Heart left ventricle (tissue), 16 donors: ENCODE measurements at places on chromosomes 7 and 10.
A peak's percentile ranks its signal among the peaks of the same experiment; 100 is the strongest.

GRCh38 chr7:8236780-8237407, 25.1 kb downstream of the ICA1 start:
- peak; percentile 17 for DNase-seq

- no peak for DNase-seq
These were observed 21.6 kb downstream of the KIN start for GRCh38 chr10:7766241-7766640.

DNA sequence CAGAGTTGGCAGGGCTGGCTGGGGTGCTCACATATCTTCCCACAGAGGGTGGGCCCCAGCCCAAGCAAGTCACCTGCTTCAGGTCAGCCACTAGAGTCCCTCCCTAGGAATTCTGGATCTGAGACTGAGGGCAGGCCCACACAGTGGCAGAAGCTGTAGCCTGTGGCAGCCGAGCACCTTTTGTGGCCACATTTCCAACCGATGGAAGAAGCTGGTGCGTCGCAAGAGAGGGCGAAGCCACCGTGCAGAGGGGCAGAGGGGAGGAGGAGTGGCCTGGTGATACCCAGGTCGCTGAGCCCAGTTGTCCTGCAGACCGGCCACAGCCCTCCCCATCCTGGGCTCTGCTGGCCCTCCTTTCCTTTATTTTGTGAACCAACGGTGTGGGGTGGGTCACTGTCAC, 5.3 kb downstream of the POLM start:
- no peak for DNase-seq

DNA sequence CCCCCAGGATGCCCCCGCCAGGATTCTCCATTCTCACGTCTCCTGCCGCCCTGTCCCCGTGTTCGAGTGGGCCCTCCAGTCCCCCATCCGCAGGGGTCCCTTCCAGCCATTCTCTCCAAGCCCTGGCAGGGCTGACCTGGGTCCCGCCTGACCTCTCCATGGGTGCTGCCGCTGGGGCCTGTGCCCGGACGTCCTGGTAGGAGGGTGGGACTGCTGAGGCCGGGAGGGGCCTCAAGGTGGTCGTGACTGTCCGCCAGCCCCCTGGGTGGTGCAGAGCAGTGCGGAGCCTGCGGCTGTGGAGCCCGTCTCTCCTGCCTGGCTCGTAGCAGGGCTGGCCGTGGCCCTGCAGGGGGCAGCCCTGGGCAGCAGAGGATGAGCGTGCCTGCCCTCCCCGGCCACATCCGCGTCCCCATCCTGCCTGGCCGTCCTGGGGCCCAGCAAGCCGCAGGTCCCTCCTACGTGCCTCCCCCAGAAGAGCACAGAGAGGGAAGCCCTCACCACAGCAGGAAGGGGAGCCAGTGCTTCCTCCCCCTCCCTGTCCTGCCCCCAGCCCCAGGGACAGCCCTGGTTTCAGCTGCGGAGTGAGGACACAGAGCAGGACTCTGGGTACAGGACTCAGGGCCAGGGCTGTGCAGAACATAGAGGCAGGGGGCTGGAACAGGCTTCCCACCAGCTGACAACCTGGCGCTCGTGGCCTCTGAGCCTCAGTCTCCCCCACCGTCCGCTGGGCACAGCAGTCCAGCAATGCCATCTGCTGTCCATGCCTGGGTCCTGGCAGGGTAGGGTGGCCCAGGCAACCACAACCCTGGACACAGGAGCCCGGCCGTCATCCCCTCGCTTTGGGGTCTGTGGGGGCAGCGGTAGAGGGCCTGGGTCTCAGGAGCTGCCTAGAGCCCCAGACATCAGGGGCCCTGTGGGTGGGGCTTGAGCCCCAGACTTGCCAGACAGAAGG, 1.5 kb upstream of the GRIFIN start:
- DNase-seq, result peak; percentile 72

- peak; percentile 49 for DNase-seq
These were observed at the start of gene RGR for GRCh38 chr10:84244651-84245270. Gene RGR (plus strand): TSS chr10:84245053. CDS start chr10:84245091, 38 bp downstream.

DNA sequence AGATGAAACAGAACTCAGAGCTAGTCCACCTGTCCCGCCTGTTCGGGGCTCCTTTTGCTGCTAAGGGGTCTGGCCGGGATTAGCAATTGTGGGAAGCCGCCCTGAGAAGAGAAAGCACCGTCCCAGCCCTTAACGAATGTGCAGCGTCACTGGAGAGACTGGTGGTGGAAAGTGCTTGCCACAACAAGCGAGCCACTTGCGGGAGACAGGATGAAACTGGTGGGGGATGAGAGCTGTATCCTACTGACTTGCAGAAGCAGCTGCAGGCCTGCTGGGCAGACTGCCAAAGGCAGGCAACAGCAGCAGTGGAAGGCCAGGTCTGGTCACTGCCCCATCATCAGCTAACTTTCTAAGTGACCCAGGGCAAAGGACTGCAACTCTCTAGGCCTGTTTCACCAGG, 95.4 kb downstream of the FAM53B start:
- DNase-seq, result peak; percentile 83

DNA sequence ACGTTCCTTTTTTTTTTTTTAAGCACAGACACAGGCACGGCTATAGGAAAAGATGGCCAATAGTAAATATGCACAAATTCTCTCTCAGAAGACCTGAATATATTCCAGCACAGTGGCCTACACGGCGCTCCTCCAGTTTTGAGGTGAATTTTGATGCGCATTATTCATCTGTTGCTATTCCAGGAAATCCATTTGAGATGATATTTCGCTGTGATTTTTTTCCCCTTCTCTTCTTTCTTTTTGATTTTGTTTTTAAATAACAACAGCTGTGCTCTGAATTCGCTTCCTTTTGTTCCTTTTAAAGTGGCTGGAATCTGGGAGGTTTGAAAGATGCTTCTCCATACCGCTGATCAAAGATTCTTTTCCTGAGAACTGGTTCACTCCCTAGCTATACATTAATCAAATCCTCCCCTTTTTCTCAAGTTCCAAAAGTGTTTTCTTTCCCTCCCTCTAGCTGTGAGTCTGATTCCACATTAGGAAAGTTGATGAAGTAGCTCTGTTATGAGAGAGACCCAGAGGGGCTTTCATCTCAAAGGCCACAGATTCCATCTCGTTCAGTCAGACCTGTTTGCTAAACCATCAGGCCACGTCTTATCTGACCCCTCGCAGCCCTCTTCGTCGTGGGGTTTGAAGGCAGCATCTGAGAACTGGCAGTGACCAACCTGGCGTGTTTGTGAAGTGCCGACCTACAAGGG, 602.7 kb upstream of the NRP1 start:
- no peak for DNase-seq

GRCh38 chr10:88515235-88515634, 67.9 kb downstream of the RNLS start:
- no peak for DNase-seq

DNA sequence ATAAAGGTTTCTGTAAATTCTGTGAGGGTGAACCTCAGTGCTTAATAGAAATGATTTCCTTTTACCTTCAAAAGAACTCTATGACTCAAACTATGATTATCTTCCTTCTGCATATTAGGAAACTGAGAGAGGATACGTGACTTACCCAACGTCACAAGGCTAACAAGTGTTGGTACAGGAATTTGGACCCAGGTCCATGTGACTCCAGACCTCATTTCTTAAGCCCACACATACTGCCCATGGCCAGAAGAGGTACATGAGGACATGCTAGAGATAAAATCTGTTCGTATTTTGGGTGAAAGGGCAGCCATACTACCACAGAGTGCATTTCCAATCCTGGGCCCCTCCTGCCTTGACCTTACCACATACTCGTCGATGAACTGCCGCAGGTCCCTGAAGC, 61.5 kb upstream of the TM9SF3 start:
- DNase-seq, result no peak

- DNase-seq, result no peak
These were observed 130.8 kb downstream of the DNAJB6 start for GRCh38 chr7:157467496-157468212.

DNA sequence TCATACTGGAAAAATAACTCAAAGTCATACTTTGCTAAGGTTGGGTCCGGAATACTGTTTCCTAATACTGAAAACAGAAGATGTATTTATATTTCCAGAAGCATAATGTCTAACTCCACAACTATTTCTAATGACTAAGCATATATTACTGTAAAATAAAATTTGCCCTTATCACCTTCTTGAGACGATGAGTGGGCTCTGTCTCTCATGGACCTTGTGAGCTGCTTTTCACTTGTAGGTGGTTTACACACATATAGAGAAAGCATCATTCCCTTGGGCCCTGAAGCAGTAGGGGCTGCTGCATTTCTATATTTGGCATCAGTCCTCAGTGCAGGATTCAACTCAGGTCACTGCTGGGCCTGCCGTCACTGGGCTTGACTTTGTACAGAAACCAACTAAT, 10.7 kb upstream of the FAM13C start:
- no peak for DNase-seq

DNA sequence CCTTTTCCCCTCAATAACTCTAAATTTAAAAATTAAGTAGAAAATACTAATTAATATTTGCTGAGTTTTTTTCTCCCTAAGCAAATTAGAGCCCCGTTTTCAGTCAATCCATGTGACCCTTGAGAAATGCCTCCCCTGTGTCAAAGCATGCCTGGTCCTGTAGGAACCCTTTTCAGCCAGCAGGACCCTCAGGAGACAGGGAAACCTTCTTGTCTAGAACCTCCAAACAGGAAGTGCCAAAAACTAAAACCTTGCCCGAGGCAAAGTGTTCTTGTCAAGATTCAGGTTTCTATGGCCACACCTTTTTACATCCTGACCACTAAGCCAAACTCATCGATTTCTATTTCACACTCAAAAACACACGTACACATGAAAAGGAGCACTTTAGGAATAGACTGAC, 60.1 kb upstream of the NFE2L3 start:
- DNase-seq, result no peak

DNA sequence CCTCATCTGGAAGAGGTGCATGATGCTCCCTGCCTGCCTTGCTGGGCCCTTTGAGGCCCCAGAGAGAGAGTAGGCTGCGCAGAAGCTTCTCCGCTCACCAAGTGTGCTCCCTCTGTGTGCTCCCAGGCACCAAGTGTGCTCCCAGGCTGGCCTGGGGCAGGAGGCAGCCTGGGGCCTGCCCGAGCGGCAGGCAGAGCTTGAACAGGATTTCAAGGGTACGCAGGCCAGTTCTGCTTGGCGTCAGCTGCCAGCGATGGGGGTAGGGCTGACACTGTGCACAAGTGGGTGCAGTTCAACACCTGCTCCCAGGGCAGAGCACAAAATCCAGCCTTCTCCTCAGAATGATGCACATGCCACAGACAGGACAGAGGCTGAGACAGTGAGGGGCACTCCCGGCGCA, 119.7 kb downstream of the FAM53B start:
- DNase-seq, result no peak

GRCh38 chr7:130141884-130142653, 63.1 kb downstream of the TMEM209 start:
- DNase-seq, result peak; percentile 61

GRCh38 chr10:82543631-82544030, 668.6 kb downstream of the NRG3 start:
- DNase-seq, result no peak

DNA sequence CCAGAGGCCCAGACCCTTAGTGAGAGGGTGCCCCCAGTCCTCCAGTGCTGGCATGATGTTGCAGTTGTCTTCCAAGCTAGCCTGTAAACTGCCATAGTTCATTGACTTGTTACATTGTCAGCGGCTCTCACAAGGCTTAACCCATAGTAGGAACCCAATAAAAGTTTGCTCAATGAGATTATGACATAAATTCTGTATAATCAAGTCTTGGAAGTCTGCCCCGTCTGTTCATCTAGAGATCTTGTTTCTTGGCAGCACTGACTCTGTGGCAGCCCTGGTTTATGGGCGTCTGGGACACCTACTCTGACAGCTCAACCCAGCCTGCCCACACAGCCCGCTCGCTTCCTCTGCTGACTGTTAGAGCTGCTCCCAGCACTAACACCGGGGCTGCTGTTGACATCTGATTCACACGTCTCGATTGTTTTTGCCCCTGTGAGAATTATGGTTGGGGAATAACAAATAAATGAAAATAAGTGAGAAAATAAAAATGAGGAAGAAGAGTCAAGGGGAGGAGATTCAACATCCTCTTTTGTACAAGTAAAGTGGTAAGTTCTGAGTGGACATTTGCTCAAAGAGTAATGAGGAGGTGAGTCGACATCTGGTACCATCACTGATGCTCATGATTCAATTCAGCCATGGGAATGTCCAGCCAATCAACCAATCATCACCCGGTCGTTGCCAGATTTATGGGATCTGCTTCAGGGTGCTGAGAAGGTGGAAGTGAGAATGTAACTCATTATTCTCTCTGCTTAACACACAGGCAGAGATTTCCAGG, 160.8 kb downstream of the SPAG6 start:
- no peak for DNase-seq

- no peak for DNase-seq
These were observed 268.0 kb downstream of the ANKRD7 start for GRCh38 chr7:118492466-118492865.

DNA sequence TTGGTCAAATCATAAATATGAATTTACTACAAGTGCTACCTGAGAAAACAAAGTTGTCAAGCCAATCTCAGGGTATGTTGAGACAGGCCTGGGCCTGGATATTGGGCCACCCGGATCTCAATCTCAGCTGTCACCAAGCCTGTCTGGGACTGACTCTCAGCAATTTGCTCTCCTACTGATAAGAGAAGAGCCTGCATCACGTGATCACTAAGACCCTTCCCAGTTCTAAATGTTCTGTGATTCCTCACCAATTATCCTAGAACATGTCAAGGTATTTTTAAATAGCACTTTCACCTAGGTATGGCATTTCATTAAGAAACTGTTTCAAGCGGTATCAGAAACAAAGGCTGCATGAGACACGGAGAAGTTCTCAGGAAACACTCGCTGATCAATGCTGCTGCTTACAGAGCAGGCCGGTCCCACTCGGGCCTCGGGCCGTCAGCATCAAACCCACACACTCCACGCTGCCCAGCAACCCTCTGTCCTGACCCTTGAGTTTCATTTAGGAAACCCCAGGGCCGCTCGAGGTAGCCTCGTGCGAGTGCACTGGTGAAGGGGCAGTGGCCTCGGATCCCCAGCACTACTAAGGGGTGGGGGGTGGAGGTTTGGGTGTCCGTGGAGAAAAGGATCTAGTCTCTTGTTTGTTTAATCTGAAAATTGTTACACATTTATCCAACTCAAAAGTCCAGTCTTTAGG, 4.1 kb downstream of the KLF6 start:
- DNase-seq, result no peak

DNA sequence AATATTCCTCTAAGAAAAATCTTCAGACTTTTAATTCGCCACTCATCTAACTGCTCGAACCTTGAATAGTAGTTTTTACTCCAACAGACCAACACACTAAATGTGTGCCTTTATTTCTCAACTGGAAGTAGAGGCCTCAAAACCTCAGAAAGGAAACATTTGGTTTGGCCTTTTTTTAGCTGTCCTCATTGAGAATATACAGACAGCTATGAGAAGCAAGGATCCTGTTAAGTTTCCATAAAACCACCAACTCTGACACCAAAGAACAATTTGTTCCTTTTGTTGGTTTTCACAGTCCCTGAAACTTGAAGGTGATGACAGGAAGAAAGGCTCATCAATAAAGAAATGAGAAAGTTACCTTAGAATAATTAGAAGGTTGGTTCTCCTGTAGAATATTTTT, 199.2 kb upstream of the MEOX2 start:
- no peak for DNase-seq

GRCh38 chr10:12839941-12840611, 161.4 kb downstream of the CCDC3 start:
- DNase-seq, result no peak

DNA sequence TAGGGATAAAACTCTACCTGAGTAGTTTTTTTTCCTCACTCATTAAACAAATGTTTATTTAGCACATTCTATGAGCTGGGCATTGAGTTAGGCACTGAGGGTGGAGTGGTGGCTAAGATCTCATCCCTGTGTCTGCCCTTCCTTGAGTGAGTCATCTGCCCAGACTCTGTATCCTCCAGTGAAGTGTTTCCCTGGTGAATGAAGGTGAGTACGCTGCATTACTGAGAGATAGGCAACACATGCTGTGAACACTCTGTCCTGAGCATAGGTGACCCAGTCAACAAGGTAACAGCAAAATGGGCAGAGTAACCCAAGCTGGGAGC, 5.8 kb downstream of the PITX3 start:
- DNase-seq, result no peak
